Daoy (cell line): ENCODE measurements at places on chromosomes 12 and 14. TPM values are rescaled to one million over a fixed set of nuclear protein-coding genes. Genes with fewer than 3 reads are reported as not detected.

CACNA2D4 gene
- 0.74 TPM in 1 of 2 replicates, not detected in the other for total RNA-seq

CCDC196 gene
- total RNA-seq: not detected in 2 replicates

RND1 gene
- 0.51 and 4.7 TPM in 2 replicates for total RNA-seq

SERPINA4 gene
- total RNA-seq: not detected in 2 replicates

CACNA1C gene
- total RNA-seq: 0.65 and 1.8 TPM in 2 replicates

PZP gene
- total RNA-seq: not detected in 2 replicates

DNA sequence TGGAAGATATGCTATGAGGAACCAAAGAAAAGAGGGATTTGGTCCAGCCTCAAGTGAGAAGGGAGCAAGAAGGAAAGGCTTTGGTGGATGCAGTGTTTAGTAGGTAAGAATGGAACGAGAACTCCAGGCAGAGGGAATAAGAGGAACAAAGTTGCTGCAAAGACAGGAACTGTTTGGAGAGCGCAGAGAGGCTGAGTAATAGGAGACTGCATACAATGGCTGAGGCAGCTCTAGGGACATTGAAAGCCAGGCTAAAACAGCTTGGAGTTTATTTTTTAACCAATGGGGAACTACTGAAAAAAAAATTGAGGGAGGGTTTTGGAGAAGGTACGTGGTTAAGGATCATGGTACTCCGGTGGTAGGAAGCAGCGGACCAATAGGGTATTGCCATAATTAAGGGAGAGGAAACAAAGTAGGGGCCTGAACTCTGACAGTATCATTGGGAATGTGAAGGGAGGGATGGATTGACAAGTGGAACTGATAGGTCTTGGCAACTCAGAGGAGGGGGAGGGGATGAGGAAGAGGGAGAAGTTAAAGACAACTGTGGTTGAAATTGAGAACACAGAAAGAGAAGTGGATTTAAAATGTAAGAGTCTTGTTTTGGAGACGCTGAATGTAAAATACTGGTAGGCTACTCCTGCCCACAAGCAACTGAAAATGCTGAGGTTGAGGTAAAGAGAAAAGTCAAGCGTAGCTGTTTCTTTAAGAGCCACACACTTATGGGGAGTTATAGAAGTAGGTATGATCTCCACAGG, 4.8 kb downstream of the ASCL4 start:
- DNase-seq: no peak

GRCh38 chr12:67364228-67364627, 95.1 kb downstream of the CAND1 start:
- DNase-seq: peak; percentile 52

GRCh38 chr14:104941508-104942365, 17.1 kb downstream of the PLD4 start:
- no peak for DNase-seq

TCL1A gene
- 5.5 and 12.2 TPM in 2 replicates for total RNA-seq

GRCh38 chr14:91343051-91343450, 74.6 kb downstream of the CCDC88C start:
- DNase-seq: no peak

OR6C2 gene
- not detected in 2 replicates for total RNA-seq

CPM gene
- total RNA-seq: 4.2 and 27.0 TPM in 2 replicates

GRCh38 chr12:71636704-71637115, 26.9 kb downstream of the ZFC3H1 start:
- peak; percentile 41 for DNase-seq

GRCh38 chr14:63840981-63841380, 11.8 kb upstream of the SYNE2 start:
- DNase-seq: peak; percentile 13

- DNase-seq: peak; percentile 51
Observed at GRCh38 chr14:66405158-66405557, 81.0 kb upstream of the CCDC196 start.

DIO2 gene
- total RNA-seq: 3.5 and 17.9 TPM in 2 replicates

- no peak for DNase-seq
Observed at GRCh38 chr14:102220031-102220430, 80.3 kb downstream of the WDR20 start.
